ENCODE measurements at places on chromosomes 12 and 14. TPM values are rescaled to one million over a fixed set of nuclear protein-coding genes. Genes with fewer than 3 reads are reported as not detected.

Gene ITFG2
- 43.4 TPM for total RNA-seq

Gene GLI1
- total RNA-seq, result 1.5 TPM

Gene DPPA3
- total RNA-seq, result not detected

Gene PLEKHD1
- not detected for total RNA-seq

Gene SIX6
- total RNA-seq, result not detected

Gene ASPG
- not detected for total RNA-seq

Gene PTHLH
- total RNA-seq, result not detected

Gene TPPP2
- not detected for total RNA-seq

Gene ACOT6
- not detected for total RNA-seq

Gene TRHDE
- not detected for total RNA-seq

Gene OVCH1
- total RNA-seq, result not detected

Gene TOMM20L
- not detected for total RNA-seq

Gene FOXG1
- total RNA-seq, result not detected
